ENCODE measurements at places on chromosomes 1 and 21. TPM values are rescaled to one million over a fixed set of nuclear protein-coding genes. Genes with fewer than 3 reads are reported as not detected.
A peak's percentile ranks its signal among the peaks of the same experiment; 100 is the strongest.

- DNase-seq: no peak
Measured at GRCh38 chr1:212628046-212628445, 19.5 kb downstream of the ATF3 start.

GRCh38 chr1:12296623-12297022, 66.8 kb downstream of the VPS13D start:
- no peak for DNase-seq

- no peak for DNase-seq
Measured at GRCh38 chr1:2429780-2430591, 17.6 kb upstream of the PEX10 start.

- DNase-seq: no peak
Measured at GRCh38 chr1:3679098-3679555, 26.8 kb downstream of the TP73 start.

- no peak for DNase-seq
Measured at GRCh38 chr1:157047062-157047410, 1.5 kb upstream of the ARHGEF11 start.

- no peak for DNase-seq
Measured at GRCh38 chr1:215022204-215022603, 60.3 kb upstream of the KCNK2 start.

GRCh38 chr1:117537291-117537920, 68.4 kb upstream of the TENT5C start:
- DNase-seq: no peak

DNA sequence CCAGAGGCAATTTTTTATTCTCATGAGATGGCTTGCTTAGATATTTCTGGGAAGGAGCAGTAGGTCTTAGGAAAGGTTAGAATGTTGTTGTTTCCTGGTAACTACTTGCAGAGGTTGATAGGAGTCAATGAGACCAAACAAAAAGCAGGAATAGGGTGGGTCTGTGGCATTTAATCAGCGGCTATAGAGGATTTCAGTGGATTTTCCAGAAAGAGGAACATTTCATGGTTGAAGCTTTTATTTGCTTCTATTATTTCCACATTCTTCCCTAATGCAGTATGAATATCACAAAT, 111.3 kb upstream of the PALMD start:
- no peak for DNase-seq

DNA sequence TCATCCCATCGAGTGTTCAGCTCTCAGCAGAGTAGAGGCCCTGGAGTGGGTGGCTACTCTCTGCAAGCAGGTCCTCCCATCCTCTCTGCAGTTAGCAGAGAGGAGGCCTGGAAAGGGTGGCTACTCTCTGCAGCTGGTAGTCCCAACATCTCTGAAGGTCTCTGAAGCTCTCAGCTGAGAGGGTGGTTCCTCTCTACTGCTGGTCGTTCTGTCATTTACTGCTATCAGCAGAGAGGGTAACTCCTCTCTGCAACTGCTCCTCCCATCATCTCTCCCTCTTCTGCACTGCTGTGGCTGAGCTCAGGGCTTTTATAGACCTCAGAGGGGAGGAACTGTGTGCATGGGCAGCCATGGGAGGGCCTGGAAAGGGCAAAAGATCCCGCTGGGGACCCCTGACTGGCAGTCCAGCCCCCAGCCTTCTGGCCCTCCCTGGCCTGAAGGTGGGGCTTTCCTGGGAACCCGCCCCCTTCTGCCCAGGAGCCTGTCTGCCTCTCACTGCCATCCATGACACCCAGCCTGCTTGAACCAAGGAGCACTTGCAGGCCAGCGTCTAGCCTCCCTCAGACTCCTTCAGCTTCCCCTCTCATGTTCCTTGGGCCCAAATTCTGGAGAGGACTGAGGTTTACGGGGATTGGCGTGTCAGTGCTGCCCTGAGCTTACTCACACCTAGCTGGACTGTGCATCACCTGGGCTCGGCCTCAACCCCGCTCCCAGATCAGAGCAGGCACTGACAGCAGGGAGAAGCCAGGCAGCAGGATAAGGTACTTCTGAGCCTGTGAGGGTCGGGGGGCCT, 898.3 kb upstream of the NEGR1 start:
- DNase-seq: no peak

- DNase-seq: no peak
Measured at GRCh38 chr1:182995894-182996293, 27.3 kb upstream of the LAMC1 start.

GRCh38 chr1:21669258-21670058, at the start of gene RAP1GAP:
Gene RAP1GAP, minus strand, starts transcription at chr1:21669357. Its CDS starts 49,325 bp downstream, at chr1:21620032.
- peak; percentile 27 for DNase-seq

SH2D1B gene
- not detected for total RNA-seq

PRELP gene
- total RNA-seq: not detected

IL19 gene
- not detected for total RNA-seq

NHLH1 gene
- 0.34 TPM for total RNA-seq

ASPM gene
- 30.2 TPM for total RNA-seq

FAAP20 gene
- 69.3 TPM for total RNA-seq

CFAP74 gene
- total RNA-seq: 0.46 TPM

PLCH2 gene
- total RNA-seq: 1.4 TPM

ISG20L2 gene
- total RNA-seq: 74.9 TPM

Measured in activated naive CD8-positive, alpha-beta T cell treated with anti-CD3 and anti-CD28 coated beads for 36 hours (primary cell).